Activated CD8-positive, alpha-beta memory T cell treated with anti-CD3 and anti-CD28 coated beads for 36 hours (primary cell): ENCODE measurements at places on chromosomes 16 and 17. TPM values are rescaled to one million over a fixed set of nuclear protein-coding genes. Genes with fewer than 3 reads are reported as not detected.

The TPSB2 gene
- not detected for total RNA-seq

The RNU2-1 gene
- total RNA-seq: 3,070 TPM

The CLEC18B gene
- total RNA-seq: not detected

The APPBP2 gene
- total RNA-seq: 22.5 TPM

The CDK3 gene
- 5.1 TPM for total RNA-seq

The MRM3 gene
- total RNA-seq: 37.9 TPM

The ELP5 gene
- total RNA-seq: 110 TPM

The CACNG1 gene
- not detected for total RNA-seq

The FBXL16 gene
- 5.7 TPM for total RNA-seq

The ASIC2 gene
- total RNA-seq: not detected

The RAP1GAP2 gene
- 0.52 TPM for total RNA-seq

The KCNG4 gene
- total RNA-seq: not detected

The RDM1 gene
- total RNA-seq: 3.9 TPM

The KRTAP4-3 gene
- total RNA-seq: not detected

The SDR42E2 gene
- not detected for total RNA-seq

The PRAC2 gene
- not detected for total RNA-seq

The IL17C gene
- not detected for total RNA-seq

The KRTAP4-5 gene
- not detected for total RNA-seq
